SK-N-SH treated with all-trans-retinoic acid at 6 μM for 48 hours (cell line): ENCODE measurements at places on chromosomes 4 and X.

DNA sequence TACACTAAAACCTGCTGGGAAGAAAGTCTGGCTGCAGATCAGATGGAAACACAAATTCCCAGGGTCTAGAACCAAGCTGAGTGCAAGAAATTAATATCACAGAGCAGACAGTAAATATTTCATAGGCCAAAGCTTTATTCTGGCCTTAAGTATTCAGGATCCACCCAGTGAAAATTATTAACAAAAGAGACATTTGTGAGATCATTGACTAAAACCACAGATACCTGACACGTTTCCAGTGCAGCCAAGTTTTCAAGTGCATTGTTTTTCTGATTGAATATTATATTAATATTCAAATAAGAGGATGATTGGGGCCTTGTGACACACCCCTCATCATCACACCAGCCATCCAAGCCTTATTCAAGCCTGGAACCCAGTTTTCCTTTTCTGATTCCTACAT lies 10.3 kb downstream of the ELOVL6 start:
- no peak for ATAC-seq

- no peak for ATAC-seq
Observed at GRCh38 chrX:40065296-40066046, 32.3 kb downstream of the BCOR start.

DNA sequence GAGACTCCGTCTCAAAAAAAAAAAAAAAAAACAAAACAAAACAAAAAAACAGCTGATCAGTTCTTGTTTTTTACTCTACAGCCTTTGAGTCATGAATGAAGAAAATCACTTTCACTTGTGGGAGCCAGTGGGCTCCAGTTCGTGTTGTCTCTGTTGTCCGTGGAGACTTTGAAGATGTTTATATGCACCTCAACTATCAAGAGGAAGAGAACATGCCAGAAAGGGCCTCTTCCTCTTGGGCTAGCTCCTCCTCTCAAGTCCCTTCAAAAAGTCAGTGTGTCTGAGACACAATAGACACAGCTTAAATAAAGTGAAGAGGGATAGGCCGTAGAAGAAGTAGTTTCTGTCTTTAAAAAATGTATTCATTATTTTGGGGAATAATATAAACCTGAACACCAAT lies 182.7 kb downstream of the KDR start:
- ATAC-seq = no peak

DNA sequence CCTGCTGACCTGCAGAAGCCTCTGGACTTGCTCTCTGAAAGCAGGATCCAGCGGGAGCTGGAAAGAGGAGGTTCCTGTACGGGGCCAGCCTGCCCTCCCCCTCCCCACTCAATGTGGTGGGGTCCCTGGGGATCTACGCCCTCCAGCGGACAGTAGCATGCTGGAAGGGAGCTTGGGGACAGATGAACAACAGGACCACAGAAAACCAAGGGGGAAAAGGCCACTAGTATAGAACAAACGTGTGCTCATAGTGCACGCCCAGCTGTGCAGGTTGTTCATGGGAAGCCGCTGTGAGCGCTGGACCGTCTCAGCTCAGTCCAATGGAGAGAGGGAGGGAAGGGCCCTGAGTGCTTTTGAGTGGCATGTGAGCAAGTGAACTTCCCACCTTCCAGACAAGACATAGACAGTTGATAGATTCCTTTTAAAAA lies 15.8 kb downstream of the HMX1 start:
- no peak for ATAC-seq

- ATAC-seq = no peak
Observed at GRCh38 chrX:120350450-120351138, 11.3 kb upstream of the ATP1B4 start.

GRCh38 chr4:4269856-4270255 lies 20.1 kb downstream of the LYAR start:
- ATAC-seq = no peak

GRCh38 chrX:15947648-15948317 lies 93.2 kb upstream of the AP1S2 start:
- ATAC-seq = peak; percentile 94

- ATAC-seq = peak; percentile 43
Observed at GRCh38 chr4:184649971-184650855, 675 bp downstream of the PRIMPOL start.

DNA sequence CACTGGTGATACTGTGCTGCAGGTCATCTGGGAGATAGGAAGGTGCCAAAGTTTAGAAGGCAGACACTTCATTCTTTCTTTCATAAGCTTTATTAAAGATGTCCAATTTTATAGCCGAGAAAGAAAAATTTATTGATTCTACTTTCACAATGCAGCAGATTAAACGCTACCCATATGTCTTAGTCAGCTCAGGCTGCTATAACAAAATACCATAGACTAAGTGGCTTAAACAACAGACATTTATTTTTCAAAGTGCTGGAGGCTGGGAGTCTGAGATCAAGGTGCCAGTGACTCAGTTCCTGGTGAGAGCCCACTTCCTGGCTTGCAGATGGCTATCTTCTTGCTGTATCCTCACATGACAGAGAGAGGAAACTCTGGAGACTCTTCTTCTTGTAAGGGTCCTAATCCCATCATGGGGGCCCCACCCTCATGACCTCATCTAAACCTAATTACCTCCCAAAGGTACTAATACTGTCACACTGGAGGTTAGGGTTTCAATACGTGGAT lies 33.4 kb upstream of the KLHL34 start:
- no peak for ATAC-seq

GRCh38 chr4:147019091-147019490 lies 73.4 kb upstream of the TTC29 start:
- peak; percentile 97 for ATAC-seq

- ATAC-seq = no peak
Observed at GRCh38 chrX:68090266-68090665, 343.0 kb downstream of the OPHN1 start.

GRCh38 chrX:110114260-110114776 lies 111.4 kb downstream of the TMEM164 start:
- no peak for ATAC-seq

- peak; percentile 100 for ATAC-seq
Observed at GRCh38 chr4:82284858-82285805, 88.7 kb downstream of the HNRNPD start.

DNA sequence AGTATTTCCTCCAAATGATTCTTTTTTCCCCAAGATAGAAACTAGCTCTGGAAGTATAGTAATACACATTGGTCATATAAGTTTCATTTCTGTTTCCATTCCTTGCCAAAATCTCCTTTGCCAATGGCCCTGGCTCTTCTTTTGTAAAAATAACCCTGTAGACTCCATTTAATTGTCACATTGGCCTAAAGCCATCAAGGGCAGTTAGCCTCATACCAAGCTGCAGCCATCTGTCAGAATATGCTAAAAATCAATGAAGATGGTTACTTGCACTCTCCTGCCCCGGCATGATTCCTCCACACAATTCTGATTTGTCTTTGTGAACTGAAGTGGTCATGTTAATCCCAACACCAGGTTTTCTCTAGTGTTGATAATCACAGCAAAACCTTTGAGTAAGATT lies 380.5 kb downstream of the SH2D1A start:
- no peak for ATAC-seq

- no peak for ATAC-seq
Observed at GRCh38 chrX:30649859-30650258, 3.4 kb upstream of the GK start.

DNA sequence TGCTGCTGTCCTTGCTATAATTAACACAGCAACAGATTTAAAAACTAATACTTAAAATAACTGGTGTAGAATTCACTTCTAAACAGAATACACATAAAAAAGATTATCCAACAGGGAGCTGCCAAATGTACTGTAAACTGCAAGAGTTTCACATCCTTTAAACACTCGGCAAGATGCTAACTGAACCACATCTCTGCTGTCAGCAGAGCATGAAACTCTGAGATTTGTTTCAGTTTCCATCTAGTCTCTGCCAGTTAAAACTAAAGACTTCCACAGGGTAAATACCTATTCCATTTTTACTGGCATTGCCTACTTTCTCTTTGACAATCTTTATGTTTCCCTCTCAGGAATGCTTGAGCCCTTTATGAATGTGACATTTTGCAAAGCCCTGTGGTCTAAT lies 127.7 kb downstream of the SLC7A11 start:
- no peak for ATAC-seq

DNA sequence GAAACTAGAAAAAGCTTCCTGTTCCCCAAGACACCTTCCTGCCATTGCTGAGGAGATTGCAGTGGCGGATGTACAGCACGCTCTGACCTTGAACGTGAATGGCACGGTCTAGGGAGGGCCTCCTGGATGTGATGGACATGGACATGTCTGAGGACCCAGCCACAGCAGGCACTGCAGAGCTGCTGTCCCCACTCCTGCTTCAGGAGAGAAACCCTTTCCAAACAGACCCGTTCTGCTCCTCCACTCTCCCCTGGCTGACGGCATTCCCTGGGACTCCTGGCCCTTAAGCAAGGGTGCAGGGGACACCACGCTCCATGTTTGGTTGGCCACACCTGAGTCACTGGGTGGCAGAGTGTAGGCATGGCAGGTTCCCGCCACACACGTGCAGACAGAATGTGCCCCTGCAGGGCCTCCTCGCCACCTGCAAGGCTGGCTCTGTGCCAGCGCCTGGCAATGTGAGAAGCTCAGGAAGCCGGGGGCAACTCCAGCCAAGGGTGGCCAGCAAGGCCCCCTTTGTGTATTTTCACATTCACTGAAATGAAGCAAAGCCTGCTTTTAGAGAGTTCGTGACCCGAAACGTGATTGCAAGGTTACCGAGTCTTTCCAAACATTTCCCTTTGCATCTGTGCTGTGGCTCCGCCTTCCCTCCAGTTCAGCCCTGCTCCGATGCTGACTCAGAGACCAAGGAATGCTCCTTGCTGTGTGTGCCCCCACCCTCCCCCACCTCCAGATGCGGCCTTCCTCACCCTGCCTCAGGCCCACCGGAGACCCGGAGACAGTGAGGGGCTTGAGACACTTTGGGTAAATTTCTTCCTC lies 46.1 kb downstream of the HTRA3 start:
- peak; percentile 97 for ATAC-seq

- ATAC-seq = peak; percentile 78
Observed at GRCh38 chr4:98658287-98659105, at the start of gene TSPAN5. Gene TSPAN5, minus strand, starts transcription at chr4:98658611.

DNA sequence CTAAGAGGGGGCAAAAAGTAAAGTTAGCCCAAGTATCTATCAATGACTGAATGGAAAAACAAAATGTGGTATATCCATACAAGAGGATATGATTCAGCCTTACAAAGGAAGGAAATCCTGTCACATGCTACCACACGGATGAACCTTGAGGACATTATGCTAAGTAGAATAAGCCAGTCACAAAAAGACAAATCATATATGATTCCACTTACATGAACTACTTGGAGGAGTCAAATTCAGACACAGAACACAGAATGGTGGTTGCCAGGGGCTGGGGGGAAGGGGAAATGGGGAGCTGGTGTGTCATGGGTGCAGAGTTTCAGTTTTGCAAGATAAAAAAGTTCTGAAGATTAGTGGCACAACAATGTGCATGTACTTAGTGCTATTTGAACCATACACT lies 101.8 kb downstream of the SH3KBP1 start:
- ATAC-seq = no peak

DNA sequence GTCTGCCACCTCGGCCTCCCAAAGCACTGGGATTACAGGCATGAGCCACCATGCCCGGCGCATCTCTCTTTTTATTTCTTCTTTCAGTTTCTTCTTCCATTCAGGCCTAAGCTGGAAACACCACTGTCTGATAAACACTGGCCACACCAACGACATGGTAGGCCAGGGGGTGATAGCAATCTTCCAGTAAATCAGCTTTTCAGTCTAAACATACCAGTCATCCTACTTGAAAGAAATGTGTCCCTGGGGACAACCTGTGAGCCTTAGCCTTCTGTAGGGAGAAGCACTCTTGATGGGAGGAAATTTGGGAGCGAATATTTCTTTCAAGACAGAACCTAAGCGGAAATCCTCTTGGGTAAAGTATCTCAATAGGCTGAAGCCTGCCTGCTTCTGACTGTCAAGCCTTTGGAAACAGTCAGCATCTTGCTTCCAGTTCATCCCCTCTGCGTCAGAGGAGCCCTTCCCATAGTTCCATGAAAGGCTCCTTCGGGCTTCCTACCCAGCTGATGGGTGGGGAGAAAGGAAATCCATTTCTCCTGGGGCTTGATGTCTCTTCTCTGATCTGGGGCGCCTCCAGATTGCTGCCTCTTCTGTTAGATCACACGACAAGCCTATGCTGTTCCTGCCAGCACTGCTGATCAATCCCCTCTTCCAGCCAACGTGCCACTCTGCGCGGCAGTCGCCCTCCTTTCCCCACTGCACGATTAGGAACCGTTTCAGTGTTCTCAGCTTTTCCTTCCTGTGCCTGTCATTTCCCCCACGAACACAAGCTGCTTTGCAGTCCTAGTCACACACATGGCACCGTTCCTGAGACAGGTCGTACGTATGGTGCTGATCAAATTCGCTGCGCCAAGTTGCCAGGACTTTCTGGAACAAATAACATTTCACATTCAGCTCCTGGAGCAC lies 49.5 kb upstream of the CBR4 start:
- ATAC-seq = no peak

- ATAC-seq = no peak
Observed at GRCh38 chr4:151489462-151490203, 80.7 kb downstream of the FHIP1A start.

GRCh38 chrX:6446582-6446981 lies 88.3 kb downstream of the VCX3A start:
- no peak for ATAC-seq

- ATAC-seq = no peak
Observed at GRCh38 chr4:48901196-48901595, 5.4 kb downstream of the OCIAD2 start.

- ATAC-seq = no peak
Observed at GRCh38 chrX:149908308-149908707, 21.1 kb upstream of the HSFX4 start.

DNA sequence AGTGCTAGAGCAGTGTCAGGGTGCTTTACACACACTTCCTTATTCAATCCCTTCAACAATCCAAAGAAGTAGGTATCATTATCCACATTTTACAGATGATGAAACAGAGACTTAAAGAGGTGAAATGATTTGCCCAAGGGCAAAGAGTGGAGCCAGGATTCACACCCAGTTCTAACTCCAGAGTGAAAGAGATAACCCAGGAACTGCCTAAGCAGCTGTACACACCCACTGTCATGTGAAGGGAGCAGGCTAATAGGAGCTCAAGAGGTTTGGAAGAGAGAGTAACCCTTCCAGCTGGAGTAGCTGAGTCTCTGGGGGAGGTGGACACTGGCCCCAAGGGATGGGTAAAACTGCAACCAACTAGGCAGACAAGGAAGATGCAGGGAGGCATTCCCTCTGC lies 92.5 kb downstream of the FBXL5 start:
- no peak for ATAC-seq

DNA sequence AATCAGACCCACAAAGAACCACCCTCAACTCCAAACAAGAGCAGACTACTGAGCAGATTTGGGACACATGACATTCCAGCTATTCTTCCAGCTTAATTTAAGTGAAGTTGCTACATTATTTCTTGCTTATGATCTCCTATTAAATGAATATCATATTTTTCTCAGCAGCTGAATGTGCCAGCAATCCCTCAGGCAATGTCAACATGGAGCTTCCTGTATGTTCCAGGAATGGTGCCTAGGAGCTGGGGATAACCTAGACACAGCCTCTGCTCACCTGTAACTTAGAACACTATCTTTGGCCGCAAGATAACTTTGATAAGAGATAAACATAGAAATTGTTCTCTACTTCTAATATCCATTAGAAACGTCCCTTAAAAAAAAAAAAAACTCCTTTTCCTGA lies 274.4 kb upstream of the RASGEF1B start:
- no peak for ATAC-seq

GRCh38 chrX:97026406-97026805 lies 142.7 kb downstream of the RPA4 start:
- peak; percentile 51; the same call in 1 of the 3 replicates for ATAC-seq
